ENCODE measurements at places on chromosomes 7 and 10. TPM values are rescaled to one million over a fixed set of nuclear protein-coding genes. Genes with fewer than 3 reads are reported as not detected.

The ITIH5 gene
- total RNA-seq, result under 0.01 TPM

The CRHR2 gene
- not detected for total RNA-seq

The CFAP69 gene
- 2.4 TPM for total RNA-seq

The SEMA4G gene
- 0.54 TPM for total RNA-seq

The ASAH2B gene
- 0.54 TPM for total RNA-seq
